ENCODE measurements at places on chromosomes 1 and 21. TPM values are rescaled to one million over a fixed set of nuclear protein-coding genes. Genes with fewer than 3 reads are reported as not detected.

Gene PTPRC
- 604 TPM for total RNA-seq

Gene OR2L3
- not detected for total RNA-seq

Gene RNU11
- total RNA-seq, result not detected

Gene TIE1
- total RNA-seq, result 1.3 TPM

Gene HAO2
- total RNA-seq, result not detected

Gene LCE2C
- total RNA-seq, result not detected
